Prostate gland (tissue), 2 donors: ENCODE measurements at places on chromosomes 1 and 21. TPM values are rescaled to one million over a fixed set of nuclear protein-coding genes. Genes with fewer than 3 reads are reported as not detected.

- DNase-seq, result peak; percentile 58
These were observed 21.8 kb downstream of the DHRS3 start for GRCh38 chr1:12596007-12596821.

DNA sequence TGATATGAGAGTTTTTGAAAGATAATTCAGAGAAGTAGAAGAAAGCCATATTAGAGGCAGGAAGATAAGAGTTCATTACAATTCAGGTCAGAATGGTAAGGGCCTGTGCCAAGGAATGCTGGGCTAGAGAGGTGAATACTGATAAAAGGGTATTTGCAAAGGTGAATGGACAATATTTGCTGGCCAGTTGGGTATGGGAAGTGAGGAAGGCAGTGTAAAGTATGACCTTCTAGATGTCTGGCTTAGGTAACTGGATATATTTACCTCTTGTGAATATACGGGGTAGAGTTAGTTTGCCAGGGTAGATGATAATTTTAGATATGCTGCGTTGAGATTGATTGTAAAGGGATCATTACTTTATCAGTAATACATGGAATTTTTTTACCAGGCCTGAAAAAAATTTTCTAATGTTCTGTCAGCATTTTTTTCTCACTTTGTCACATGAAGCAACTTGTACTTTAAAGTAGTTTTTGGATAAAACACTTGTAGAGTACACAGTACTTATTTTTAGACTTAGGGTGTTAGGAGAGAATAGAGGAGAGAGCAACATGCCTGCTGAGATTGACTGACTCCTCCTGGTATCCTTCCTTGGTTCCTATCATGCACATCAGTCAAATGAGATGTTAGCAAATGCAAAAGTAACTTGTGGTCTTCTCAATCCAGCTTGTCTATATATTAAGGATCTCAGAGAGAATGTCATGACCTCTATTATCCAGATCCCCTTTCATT, 14.1 kb downstream of the RTCA start:
- no peak for DNase-seq

DNA sequence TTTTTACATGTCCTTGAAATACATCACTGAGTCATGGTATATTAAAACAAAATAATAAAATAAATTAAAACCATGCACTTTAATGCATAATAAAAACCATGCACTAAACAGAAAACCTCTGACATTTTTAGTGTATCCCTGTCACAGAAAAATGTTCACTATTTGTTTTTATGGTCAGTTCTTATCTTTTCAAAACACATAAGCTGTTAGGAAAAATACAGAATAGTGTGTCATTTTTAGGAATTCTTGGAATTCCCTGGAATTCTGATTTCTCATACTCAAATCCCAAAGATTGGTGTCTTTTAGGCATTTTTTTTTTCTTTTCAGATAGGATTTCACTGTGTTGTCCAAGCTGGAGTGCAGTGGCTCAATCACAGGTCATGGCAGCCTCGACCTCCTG, 25.1 kb upstream of the TINAGL1 start:
- DNase-seq, result no peak

DNA sequence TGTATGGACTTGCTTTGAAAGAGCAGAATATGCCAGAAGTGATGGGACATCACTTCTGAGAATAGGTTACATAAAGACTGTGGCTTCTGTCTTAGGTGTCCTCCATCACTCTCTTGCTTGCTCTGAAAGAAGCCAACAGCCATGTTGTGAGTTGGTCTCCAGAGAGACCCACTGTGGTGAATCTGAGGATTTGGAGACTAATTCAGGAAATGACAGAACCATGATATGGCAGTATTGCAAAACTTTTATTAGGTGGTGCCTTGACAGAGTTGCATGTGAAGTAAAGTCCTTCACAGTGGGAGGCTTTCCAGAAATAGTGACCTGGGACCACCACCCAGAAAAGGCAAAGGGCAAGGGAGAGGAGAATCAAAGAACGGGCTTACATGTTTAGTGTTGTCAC, 628.6 kb downstream of the KCNT2 start:
- DNase-seq, result no peak

GRCh38 chr21:42861311-42861847, 18.0 kb downstream of the WDR4 start:
- no peak for DNase-seq

GRCh38 chr1:41379738-41380130, 18.5 kb downstream of the FOXO6 start:
- no peak for DNase-seq

- no peak for DNase-seq
These were observed 61.5 kb downstream of the CD58 start for GRCh38 chr1:116508984-116509980.

DNA sequence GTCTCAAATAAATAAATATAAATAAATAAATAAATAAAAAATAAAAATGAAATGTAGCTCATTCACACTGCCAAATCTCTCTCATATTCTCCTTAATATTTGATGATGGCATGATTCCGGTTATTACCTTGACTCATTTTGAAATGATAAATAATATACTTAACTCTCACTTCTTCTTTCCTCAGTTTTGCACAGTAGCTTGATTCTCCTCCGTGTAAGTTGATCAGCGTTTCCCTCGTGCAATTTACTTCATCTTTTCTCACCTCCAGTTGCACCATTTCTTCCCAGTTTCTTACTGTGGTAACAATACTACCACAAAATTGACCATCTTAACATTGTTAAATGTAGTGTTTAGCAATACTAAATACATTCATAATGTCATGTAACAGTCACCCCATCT, 111.6 kb downstream of the RIPK4 start:
- no peak for DNase-seq

- DNase-seq, result no peak
These were observed 198.3 kb downstream of the CYYR1 start for GRCh38 chr21:26374817-26375216.

DNA sequence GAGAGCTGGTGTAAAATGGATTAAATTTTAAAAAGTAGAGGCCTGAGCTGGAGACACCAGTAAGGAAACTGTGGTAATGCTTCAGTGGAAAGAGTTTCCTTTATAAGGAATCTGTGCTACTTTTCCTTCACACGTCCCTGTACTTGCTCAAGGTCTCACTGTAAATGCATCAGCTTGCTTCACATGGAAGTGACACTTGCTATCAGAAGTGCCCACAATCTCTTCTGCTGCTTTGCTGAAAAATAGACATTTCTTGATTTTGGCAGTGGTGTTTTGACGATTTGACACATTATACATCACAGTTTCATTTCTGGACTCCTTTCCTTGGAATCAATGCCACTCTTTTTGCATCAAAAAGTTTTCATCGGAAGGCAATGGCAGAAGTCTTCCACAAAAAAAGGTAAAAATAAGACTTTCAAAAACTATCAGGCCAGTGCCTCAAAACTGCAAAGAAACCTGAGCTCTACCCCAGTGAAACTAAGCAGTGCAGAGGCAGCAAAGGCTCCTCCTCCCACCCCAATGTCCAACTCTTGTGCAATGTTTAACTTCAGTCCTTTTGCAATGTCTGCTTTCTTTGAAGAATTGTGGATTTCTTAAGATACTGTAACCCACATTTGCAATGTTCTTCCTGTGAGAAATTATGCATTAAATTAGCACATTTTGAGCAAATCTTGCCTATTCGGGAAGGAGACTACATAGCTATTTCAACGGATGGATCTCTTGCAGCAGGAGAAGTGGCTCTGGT, 18.4 kb upstream of the TSPAN2 start:
- DNase-seq, result no peak

- DNase-seq, result peak; percentile 63
These were observed 6.9 kb upstream of the CAMK1G start for GRCh38 chr1:209576392-209577197.

DNA sequence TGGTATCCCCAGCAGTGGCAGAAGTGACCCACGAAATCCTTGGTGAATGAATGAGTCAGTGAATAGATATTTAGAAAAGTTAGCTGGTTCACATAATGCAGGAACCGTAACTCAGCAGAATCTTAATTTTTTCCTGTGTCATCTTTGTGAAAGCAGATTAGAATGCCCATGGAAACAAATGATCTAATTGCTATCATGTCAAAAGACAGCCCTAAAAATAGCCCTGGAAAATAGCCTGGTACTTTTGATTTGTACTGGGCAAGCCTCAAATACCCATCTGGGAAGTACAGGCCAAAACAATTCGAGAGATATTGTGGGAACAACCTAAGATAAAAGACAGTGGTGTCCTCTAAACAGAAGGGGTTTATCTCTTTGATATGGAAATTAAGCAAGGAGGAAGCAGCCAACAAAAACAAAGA, 21.1 kb downstream of the FYB2 start:
- no peak for DNase-seq

DNA sequence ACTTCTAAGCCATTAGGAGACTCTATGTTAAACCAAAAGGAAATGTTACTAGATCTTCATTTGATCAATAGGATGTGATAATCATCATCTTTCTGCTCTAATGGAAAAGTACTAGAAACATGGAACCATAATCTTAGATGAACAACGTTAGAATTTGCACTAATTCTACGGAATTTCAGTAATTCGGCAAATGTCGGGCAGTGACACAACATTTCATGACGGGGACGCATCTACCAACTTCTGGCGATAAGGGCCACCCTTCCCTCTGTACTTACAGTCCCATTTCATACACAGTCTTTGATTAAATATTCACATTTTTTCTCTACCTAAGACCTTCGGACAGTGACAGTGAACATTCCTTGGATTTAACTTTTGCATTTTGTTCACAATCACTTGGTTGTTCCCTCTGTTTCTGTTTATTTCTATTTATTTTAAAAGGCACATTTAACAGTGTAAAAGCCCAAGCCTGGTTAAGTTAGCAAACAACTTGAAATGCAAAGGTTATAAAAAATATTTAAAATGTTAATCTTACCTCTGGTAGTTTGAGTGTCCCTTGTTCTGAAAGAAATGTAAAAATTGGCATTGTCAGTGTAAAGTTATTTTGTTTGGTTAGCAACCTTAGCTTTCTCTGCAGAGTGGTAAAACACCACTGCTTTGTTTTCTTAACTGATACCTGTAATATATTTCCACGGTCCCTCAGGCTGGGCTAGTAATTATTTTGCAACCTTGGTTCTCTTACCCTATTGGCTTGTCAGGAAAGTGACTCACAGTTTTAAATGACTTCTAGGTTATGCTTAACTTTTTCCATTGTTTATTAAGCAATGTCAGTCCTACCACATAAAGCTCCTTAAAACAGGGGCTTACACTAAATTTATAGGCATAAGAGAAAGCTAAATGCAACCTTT, 276.9 kb downstream of the VAV3 start:
- peak; percentile 51 for DNase-seq

GRCh38 chr1:212284332-212284743, 872 bp upstream of the PPP2R5A start:
- no peak for DNase-seq

DNA sequence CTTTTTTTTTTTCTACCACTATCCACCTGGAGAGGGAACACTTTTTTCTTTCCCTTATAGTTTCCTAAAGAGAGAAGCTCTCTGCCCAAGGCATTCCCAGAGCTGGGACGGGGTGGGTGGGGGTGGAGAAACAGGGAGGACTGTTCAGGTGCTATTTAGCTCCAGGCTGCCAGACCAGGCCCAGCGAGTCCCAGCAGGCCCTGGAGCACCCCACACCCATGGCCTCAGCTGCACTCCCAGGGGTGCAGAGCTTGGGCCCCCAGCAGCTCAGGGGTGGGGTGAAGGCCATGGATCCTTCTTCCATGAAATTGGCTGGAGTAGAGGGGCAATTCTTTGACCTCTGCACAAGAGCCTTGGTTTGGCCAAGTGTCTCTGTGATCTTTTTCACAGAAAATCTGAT, 4.1 kb downstream of the ETV3L start:
- DNase-seq, result no peak

- DNase-seq, result peak; percentile 8
These were observed 23.9 kb downstream of the CNIH3 start for GRCh38 chr1:224640018-224640417.

DNA sequence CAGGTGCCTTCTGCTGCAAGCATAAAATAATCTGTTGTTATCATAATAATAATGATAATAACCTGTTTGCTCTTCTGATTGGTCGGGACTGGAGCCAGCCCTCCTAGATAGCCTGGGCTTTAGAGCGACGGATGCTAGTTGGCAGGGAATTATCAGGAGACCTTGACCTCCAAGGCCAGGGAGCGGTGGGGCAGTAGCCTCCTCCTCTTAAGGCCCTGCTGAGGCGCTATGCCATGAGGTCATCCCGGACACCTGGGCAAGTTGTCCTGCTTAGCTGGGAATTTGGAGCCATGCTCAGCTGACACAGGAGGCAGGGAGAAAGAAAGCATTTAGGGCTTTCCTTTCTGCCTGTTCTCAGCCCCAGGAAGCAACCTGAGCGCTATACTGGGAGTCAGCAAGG, 15.6 kb downstream of the C1orf115 start:
- DNase-seq, result no peak

- DNase-seq, result no peak
These were observed 20.7 kb upstream of the STMN1 start for GRCh38 chr1:25926731-25927496.

- DNase-seq, result no peak
These were observed 337.4 kb downstream of the SRGAP2C start for GRCh38 chr1:121522061-121522759.

- DNase-seq, result no peak
These were observed 5.6 kb downstream of the AIRE start for GRCh38 chr21:44291078-44291935.

DNA sequence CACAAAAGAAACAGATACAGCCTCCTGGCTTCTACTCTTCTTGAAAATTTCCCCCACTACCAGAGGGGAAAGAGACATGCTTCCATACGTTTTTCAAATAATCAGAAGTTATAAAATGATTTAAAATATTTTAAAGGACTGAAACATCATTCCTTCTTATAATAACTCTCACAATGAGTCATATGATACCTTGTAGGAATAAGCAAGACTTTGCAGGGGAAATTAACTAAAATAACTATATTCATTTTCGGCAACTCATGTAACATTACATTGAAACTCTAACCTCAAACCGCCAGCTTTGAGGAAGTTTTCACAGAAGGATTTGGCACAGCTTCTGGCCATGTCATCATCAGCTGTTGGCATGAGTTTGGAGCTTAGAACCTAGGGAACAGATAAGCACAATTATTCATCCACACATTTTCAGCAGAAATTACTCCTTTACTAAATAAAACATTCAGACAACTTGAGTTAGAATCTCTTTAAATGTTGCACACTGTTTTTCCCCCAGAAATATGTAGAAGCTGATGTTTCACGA, 85.9 kb downstream of the USP24 start:
- no peak for DNase-seq

Gene FCGR1A
- 7.6 TPM for total RNA-seq

Gene KRTAP27-1
- total RNA-seq, result not detected

Gene CD34
- total RNA-seq, result 47.7 TPM

Gene LCE1A
- 3.4 TPM for total RNA-seq

Gene IL20
- not detected for total RNA-seq

Gene PLEKHN1
- total RNA-seq, result 6.4 TPM

Gene HES2
- 13.4 TPM for total RNA-seq

Gene S100A5
- not detected for total RNA-seq

Gene PERM1
- total RNA-seq, result 0.80 TPM

Gene SPRR1A
- total RNA-seq, result not detected

Gene RRP1B
- total RNA-seq, result 22.7 TPM
